Left ventricle myocardium inferior (tissue), 1 donor: ENCODE measurements at places on chromosomes 5 and 9.

DNA sequence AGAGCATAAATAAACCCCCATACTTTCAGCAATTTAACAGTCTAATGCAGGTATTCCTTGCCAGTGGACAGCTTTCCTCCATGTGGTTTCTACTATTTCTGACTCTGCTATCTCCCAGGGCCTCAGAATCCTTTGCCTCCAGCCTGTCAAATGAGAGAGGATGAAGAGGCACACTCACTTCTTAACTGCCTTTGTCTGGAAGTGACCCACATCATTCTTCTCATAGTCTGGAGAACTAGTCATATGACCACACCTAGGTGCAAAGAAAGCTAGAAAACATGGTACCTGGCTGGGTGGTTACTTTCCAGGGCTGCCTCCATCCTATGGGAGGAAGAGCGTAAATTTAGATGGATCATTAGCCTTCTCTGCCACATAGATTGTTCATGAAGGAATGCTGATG lies 22.5 kb downstream of the PALM2AKAP2 start:
- no peak for DNase-seq

- no peak for DNase-seq
Observed at GRCh38 chr9:34686732-34687131, 4.3 kb downstream of the CCL19 start.

DNA sequence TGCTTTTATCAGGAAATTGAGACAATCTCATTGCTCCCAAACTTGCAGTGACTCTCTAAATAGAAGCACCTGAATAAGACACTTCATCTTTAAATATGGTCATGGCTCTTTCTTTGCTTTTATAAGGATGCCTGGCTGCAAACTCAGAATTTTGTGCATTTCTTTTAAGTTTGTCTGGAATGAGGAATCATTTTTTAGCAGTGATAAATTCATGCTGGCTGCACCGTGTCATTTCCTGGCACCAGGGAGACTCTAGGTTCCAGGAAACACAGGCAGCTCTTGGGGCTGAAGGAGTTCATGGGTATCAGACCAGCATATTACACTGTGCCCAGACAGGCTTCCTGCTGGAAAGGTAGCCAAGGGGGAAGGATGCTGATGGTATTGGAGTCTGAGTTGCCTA lies 109.9 kb downstream of the NUDT12 start:
- DNase-seq, result no peak

- DNase-seq, result no peak
Observed at GRCh38 chr5:93192683-93193082, 388.3 kb downstream of the NR2F1-AS1 start.

DNA sequence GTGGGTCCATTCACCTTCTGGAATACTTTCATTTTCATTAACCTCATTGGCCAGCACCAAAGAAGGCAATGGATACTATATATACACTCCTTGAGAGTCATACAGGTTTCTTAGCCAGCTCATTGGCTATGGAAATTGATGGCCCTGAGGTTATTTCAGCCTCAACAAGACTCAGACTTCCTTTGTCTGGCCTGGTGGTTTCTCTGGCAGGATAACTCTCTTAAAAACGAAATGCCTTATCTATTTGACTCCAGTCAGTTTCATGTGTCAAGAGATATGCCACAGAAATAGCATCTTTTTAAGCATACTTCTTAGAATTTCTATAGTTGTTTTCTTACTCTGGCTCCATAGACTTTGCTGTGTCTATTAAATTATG lies 28.9 kb downstream of the CDH9 start:
- no peak for DNase-seq

DNA sequence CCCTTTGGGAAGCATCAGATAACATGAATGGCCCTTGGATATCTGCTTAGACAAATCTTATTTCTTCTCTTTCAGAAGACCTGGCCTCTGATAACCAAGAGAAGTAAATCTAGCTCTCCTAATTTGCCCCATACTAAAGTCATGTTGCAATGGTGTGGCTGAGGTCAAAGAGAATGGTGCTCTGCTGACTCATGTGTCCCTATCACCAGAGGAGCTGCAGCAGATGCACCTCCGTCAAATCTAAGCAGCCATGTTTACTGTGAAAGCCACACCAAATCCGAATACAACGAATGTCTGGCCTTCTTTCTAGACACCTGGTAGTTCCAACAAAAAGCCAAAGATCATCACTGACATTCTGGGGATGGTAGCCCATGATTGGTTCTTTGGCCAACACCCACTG lies 23.2 kb downstream of the RETREG1 start:
- DNase-seq, result no peak

DNA sequence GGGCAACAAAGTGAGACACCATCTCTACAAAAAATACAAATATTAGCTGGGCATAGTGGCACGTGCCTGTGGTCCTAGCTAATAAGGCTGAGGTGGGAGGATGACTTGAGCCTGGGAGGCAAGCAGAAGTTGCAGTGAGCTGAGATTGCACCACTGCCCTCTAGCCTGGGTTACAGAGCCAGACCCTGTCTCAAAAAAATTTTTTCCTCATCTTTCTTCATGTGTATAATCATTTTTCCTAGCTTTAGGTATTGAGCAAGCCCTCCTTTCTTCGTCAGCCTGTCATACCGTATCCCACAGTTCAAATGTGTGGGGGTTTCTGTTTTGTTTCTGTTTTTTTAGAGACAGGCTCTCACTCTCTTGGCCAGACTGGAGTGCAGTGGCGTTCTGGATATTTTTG lies 41.3 kb downstream of the EHMT1 start:
- no peak for DNase-seq

- DNase-seq, result peak; percentile 42
Observed at GRCh38 chr9:34686231-34686630, 4.8 kb downstream of the CCL19 start.

- DNase-seq, result no peak
Observed at GRCh38 chr9:95574176-95574575, 57.4 kb upstream of the PTCH1 start.

DNA sequence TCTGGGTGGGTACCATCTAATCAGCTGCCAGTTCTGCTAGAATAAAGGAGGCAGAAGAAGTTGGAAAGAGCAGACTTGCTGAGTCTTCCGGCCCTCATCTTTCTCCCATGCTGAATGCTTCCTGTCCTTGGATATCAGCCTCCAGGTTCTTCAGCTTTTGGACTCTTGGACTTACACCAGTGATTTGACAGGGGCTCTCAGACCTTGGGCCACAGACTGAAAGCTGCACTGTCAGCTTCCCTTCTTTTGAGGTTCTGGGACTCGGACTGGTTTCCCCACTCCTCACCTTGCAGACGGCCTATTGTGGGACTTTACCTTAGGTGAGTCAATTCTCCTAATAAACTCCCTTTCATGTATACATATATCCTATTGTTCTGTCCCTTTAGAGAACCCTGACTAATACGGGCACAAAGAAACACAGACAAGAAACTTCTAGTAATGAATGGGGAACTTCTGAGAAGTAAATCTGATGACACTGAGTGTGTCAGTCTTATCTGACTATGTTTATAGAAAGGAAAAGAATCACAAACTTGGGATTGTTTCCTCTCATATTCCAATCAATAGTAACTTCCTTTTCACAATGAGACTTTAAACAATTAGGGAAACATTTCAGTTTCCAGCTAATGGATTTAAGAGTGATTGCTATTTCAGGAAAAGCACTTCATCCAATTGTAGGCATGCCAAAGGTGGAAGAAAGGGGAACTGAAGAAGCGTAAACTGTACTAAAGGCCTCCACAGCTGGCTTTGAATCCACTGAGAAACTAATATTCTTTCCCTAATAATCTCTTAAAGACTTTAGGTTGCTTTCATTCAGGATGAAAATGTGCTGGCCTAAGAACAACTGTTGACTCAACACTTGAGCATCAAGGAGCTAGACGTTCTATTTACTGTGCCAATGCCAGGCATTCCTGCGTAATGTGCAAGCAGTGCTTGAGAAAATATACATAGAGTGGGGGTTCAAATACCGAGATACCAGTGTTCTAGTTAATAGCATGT lies 127.9 kb upstream of the PTGER4 start:
- no peak for DNase-seq

DNA sequence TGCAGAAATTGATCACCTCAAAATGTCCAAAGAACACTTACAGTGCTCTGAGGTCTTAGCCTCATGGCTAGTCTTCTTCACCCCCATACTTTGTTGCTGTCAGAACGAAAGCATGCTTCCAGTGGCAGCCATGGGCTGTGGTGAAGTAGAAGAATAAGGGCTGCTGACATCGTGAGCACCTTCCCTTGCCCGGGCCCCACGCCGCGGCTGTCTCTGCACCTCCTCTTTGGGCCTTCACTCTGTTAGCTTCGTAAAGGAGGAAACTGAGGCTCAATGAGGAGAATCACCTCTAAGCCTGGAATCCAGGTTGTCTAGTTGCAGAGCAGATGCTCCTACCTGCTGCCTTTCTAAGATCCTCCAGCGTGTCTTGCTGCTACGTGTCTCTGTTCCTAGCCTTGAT lies 139.5 kb upstream of the SLC28A3 start:
- DNase-seq, result no peak

- no peak for DNase-seq
Observed at GRCh38 chr9:134410071-134410834, 84.0 kb downstream of the RXRA start.

DNA sequence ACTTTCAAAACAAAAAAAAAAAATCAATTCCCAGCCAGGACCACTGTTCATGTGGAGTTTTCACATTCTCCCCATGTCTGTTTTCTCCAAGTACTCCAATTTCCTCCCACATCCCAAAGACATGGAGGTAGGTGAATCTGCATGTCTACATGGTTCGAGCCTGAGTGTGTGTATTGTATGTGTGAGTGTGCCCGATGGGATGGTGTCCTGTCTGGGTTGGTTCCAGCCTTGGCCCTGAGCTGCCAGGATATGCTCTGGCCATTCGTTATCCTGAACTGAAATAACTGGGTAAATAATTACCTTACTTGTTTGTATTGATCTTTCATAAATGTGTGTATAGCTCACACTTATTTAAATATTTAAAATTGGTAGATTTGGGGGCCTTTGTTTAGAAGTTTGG lies 452.3 kb upstream of the RORB start:
- no peak for DNase-seq

GRCh38 chr5:124902097-124902821 lies 155.8 kb upstream of the ZNF608 start:
- DNase-seq, result no peak

GRCh38 chr5:168086746-168087145 lies 204.7 kb upstream of the WWC1 start:
- no peak for DNase-seq

- DNase-seq, result no peak
Observed at GRCh38 chr9:88355166-88355565, 33.1 kb upstream of the SPIN1 start.

- DNase-seq, result no peak
Observed at GRCh38 chr5:132459031-132459982, 31.3 kb downstream of the IRF1 start.

GRCh38 chr9:106075236-106075959 lies 381.1 kb downstream of the TMEM38B start:
- DNase-seq, result no peak

- DNase-seq, result no peak
Observed at GRCh38 chr5:54927097-54927746, 58.2 kb downstream of the ESM1 start.

DNA sequence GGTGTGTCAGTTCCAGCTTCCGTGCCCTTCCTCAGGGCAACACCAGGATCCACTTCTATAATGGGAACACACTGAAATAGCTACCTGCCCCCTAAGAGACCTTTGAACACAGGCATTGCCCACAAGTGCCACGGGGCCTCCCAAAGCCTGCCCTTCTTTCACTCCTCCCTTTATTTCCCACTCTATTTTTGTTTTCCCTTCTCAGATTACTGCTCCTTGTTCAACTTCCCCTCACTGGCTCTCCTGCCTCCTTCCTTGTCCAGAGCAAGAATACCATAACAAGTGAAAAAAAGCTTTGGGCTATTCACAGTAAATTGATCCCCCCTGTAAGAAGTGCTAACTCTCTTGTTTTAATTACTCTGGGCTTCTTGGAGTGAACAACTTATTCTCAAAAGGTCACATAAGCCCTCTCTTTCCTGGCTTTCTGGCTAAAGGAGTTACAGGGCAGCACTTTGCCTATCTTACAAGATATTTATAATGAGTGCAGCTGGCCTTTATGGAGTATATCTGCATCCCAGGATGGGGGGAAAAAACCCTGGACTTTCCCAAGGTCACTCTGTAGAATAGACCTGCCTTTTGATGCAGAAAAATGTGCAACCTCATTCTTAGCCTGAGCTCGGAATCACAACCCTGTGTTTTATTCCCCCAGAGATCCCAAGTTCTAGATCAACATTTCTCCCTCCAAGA lies 11.3 kb downstream of the CTXN3 start:
- no peak for DNase-seq

DNA sequence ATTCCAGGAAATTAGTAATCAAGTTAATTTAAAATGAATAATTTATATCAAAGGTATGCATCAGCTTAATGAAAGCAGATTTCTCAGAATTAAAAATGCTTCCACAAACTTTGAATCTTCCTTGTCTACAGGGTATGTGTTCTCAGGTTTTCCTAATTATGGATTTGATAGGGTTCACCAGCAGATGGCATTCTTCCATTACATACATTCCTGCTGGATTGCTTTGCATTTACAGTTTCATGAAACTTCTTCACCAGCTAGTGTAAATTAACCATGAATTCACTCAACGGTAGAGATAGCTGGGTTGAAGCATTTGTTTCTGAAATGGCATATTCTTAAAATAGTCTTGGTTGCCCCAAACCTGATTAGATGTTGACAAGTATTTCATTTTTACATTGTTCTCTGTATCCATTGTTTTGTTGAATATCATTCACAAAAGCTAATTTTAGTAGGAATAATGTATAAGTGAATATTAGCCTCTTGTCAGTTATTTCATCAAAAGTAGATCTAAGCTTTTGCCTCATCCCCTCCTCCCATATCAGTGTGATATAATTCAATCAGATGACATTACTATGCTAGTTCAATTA lies 68.7 kb upstream of the WDR41 start:
- no peak for DNase-seq

DNA sequence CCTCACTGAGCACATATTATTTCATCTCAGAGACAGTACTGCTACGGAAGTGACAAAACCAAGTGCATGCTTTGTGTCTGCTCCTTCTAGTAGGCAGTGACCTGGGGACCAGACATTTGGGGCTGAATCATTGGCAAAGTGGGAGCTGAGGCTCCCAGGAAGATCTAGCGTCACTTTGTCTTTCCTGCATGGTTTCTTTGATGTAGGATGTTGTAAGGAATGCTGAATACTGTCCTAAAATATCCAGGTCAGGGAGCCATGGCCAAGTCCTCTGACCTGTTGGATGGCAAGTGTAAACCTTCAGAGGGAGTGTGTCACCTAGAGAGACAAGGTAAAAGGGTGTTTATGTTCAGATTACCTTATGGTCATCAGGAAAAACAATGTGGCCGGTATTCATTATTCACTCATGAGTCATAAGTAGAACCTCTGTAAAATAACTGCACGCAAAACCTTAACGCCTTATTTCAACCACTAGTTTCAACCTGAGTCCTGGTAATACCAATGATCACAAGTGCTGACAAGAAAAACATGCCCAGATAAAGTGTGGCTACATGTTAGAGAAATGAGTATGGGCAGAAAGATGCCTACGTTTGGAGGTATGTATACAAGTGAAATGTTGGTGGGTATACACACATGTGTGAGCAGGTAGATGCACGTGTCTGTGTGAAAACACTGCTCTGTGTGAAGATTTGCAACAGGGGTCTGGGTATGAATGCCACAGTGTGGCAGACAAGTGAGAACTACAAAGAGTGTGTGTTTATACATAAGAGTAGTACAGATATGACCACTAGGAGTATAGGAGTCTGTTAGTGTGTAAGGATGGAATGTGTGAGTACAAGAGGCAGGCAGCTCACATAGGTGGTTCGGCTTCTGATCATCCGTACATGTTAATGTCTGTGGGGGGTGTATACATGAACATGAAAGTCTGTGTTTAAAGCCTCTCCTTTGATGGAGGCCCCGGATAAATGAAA lies 263.9 kb downstream of the SPOCK1 start:
- no peak for DNase-seq

- DNase-seq, result no peak
Observed at GRCh38 chr5:34501016-34501415, 155.1 kb upstream of the RAI14 start.
